ENCODE measurements at places on chromosomes 2 and 18.
A peak's percentile ranks its signal among the peaks of the same experiment; 100 is the strongest.

DNA sequence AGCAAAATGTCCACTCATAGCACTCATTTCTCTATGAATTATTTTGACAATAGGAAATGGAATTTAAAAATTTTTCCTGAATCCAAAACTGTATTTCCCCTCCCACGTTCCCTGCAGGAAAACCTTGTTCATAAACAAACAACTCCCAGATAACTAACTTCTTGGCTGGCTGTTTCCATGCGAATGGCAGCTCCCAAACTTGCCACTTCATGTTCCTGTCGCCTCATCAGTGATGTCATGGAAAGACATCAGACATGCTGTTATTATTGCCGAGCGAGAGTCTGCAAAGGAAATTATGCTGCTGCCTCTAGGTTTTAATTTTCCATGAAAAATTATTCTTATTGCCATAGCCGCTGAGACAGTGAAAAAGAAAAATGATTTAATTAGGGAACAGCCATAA, 117.0 kb upstream of the RIOK3 start:
- no peak for DNase-seq
- no peaks in the 10 kb centered on the region for H3K4me1 ChIP-seq
- H3K36me3 ChIP-seq = no peaks in the 10 kb centered on the region

DNA sequence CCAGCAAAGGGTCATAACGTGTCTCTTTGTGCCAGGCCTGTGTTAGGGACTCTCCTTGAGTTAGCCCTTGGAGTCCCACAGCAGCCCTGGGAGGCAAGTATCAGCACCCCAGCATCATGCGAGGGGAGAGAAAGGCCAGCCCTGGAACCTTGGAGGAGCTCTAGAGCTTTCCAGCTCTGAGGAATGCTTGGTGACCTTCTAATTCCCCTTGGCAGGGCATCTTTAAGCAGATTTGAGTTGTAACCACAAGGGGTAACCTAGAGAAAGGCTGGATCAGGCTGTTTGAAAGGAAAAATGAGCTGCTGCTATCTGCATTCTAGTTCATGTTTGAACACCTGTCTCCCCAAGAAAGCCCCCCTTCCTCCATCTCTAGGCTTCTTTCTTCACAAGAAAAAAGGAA, 23.8 kb upstream of the ODC1 start:
- H3K27ac ChIP-seq = no peak overlapping the region
- H3K4me1 ChIP-seq = no peaks in the 10 kb centered on the region
- no peaks in the 10 kb centered on the region for H3K36me3 ChIP-seq
- no peaks in the 10 kb centered on the region for H3K27me3 ChIP-seq
- no peak overlapping the region for H3K4me3 ChIP-seq

DNA sequence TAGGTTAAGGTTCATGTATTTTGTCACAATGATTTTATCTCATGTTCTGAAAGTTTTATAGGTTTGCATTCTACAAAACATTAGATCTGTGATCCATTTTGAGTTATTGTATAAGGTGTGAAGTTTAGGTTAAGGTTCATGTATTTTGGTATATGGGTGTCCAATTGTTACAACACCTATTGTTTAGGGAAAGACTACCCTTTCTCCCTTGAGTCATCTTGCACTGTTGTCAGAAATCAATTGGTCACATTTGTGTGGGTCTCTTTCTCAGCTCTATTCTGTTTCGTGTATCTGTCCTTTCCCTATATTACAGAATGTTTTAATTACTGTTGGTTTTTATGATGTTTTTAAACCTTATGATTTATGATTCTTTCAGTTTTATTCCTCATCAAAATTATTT, 192.3 kb downstream of the MCFD2 start:
- no peak overlapping the region for H3K27ac ChIP-seq
- no peak overlapping the region for H3K4me3 ChIP-seq
- H3K36me3 ChIP-seq = no peaks in the 10 kb centered on the region

- no peak overlapping the region for H3K27ac ChIP-seq
- H3K4me1 ChIP-seq = no peaks in the 10 kb centered on the region
- no peak overlapping the region for H3K4me3 ChIP-seq
These were observed 337.2 kb downstream of the PAX3 start for GRCh38 chr2:221961561-221961960.

DNA sequence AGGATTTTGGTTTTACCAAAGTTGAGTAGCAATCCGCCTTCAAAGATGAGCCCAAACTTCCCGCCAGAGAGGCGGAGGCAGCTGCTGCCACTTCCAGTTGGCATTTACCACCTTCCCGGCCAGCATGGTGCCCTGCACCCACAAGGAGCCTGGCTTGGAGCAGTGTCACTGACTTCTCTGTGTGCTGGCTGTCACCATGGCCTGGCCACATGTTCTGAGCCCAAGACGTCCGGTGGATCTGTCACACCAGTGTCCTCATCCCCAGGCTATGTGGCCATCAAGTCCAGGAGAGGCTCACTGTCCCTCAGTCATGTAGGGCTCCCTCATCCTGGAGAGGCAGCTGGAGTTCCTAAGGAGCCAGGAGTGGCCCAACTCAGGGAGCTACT, 100.6 kb downstream of the ACKR3 start:
- H3K4me1 ChIP-seq = no peaks in the 10 kb centered on the region
- no peak overlapping the region for H3K4me3 ChIP-seq
- peaks cover 8% of the 10 kb centered on the region for H3K27me3 ChIP-seq
- DNase-seq = no peak
- no peaks in the 10 kb centered on the region for H3K36me3 ChIP-seq
- no peak overlapping the region for H3K27ac ChIP-seq

DNA sequence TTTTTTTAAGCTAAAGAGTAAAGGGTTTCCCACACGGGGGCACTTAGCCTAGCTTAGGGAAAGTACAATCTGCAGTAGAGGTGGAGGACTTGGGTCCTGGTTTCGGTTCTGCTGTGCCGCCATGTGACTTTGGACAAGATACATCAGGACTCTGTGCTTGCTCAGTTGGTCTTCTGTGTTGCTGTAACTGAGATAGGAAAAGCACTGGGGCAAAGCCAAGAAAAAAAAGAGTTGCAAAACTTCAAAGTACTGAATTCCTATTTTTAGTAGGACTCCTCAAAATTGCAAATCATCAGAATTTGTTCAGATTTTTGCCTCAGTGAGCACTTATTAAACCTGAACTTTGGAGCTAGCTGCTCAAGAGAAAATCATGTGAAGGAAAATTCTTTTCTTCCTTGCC, 96.3 kb upstream of the STON1 start:
- H3K4me1 ChIP-seq = peaks cover 49% of the 10 kb centered on the region
- H3K4me3 ChIP-seq = no peak overlapping the region
- H3K27me3 ChIP-seq = no peaks in the 10 kb centered on the region
- H3K36me3 ChIP-seq = no peaks in the 10 kb centered on the region

GRCh38 chr2:120308038-120308910, 37.7 kb upstream of the INHBB start:
- peaks cover 6% of the 10 kb centered on the region for H3K36me3 ChIP-seq
- H3K4me1 ChIP-seq = peaks cover 20% of the 10 kb centered on the region
- H3K27ac ChIP-seq = no peak overlapping the region
- DNase-seq = no peak
- H3K4me3 ChIP-seq = no peak overlapping the region

DNA sequence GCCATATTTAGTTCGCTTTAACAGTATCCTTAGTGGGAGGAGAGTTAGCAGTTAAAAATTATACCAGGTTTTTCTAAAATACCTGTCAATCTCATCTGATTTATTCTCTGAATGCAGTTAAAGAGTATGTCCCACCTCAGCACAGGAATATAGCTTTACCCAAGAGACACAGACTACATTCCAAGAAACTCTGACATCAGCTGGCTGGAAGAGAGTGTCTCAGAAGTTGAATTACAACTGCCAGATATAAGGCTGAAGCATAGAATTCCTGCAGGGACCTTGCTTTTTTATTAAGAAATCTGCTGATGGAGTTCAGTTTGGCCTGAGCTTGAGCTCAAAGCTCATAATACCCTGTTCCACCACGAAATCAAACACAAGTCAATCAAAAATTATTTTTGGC, 25.4 kb upstream of the CNTNAP5 start:
- no peak overlapping the region for H3K4me3 ChIP-seq
- H3K27me3 ChIP-seq = no peaks in the 10 kb centered on the region
- DNase-seq = no peak

GRCh38 chr2:795531-796041, 118.4 kb upstream of the TMEM18 start:
- DNase-seq = no peak
- H3K27ac ChIP-seq = no peak overlapping the region
- H3K4me1 ChIP-seq = no peaks in the 10 kb centered on the region
- no peaks in the 10 kb centered on the region for H3K27me3 ChIP-seq

- no peak overlapping the region for H3K27ac ChIP-seq
- no peaks in the 10 kb centered on the region for H3K4me1 ChIP-seq
- H3K4me3 ChIP-seq = no peak overlapping the region
- H3K27me3 ChIP-seq = no peaks in the 10 kb centered on the region
These were observed 203.3 kb downstream of the FAM210A start for GRCh38 chr18:13522861-13523660.

DNA sequence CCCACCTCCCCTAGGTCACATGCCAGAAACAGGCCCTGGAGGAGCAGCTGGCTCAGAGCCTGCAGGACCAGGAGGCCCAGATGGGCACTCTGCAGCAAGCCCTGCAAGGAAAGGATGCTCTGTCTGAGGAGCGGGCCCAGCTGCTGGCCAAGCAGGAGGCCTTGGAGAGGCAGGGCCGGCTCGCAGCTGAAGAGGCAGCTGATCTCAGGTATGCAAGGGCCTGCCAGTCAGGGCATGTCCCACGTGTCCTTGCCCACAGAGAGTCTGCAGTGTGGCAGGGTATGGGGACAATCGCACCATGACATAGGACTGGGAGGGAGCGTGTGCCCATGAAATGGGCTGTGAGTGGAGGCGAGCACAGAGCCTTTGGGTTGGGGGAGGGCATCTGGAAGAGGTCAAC, 39.9 kb downstream of the CROCC2 start:
- H3K4me1 ChIP-seq = no peaks in the 10 kb centered on the region
- H3K36me3 ChIP-seq = no peaks in the 10 kb centered on the region
- H3K27me3 ChIP-seq = no peaks in the 10 kb centered on the region
- no peak overlapping the region for H3K27ac ChIP-seq

DNA sequence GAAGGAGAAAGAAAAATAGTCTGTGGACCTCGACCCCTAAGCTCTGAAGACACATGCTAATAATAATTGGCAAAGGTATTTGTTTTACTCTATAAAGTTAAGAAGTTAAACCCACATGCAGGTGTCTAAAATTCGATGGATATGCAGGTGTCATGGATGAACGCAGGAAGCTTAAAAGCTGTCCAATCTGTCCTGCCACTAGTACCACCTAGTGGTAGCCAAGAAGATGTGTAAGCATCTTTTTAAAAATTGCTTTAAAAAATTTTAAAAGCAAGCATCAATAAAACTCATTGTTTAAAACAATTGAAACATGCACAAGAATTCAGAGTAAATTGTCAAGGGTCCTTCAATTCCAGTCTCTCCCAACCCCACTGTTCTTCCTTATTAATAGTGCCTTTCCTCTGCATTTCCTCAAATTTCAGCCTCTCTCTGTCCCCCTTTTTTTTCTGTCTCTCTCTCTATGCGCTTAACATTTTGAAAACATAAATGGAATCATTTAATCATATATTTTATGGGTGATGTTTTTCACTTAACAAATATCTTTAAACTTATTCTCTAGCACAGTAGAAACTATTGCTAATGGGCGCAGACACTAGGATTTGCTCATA, 30.6 kb upstream of the PPP3R1 start:
- DNase-seq = peak; percentile 49
- peaks cover 6% of the 10 kb centered on the region for H3K4me1 ChIP-seq
- H3K27ac ChIP-seq = no peak overlapping the region
- H3K36me3 ChIP-seq = no peaks in the 10 kb centered on the region

GRCh38 chr2:160482673-160483072, 10.9 kb downstream of the RBMS1 start:
- no peak for DNase-seq
- no peaks in the 10 kb centered on the region for H3K36me3 ChIP-seq
- H3K4me1 ChIP-seq = no peaks in the 10 kb centered on the region
- H3K27me3 ChIP-seq = no peaks in the 10 kb centered on the region
- H3K27ac ChIP-seq = no peak overlapping the region

- H3K4me1 ChIP-seq = peaks cover 5% of the 10 kb centered on the region
- no peak overlapping the region for H3K4me3 ChIP-seq
- no peak overlapping the region for H3K27ac ChIP-seq
These were observed 123.5 kb downstream of the ATAD2B start for GRCh38 chr2:23803264-23803964.

DNA sequence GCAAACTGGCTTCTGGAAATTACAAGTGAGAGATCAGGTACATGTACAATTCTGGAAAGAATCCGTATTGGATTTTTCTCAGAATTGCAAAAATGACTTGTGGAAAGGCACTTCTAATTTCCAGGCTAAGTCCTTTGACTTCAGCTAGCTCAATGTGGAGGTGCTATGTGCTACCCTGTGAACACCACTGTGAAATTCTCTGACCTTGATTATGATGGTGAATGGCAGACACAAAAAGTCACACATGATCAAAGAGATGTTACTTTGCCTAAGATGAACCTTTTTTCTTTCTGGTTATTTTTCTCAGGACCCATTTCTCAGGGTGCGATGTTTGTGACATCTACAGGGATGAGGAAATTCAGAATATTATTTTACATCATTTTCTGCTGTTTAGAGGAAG, 856.6 kb upstream of the VRK2 start:
- no peak overlapping the region for H3K4me3 ChIP-seq
- H3K27ac ChIP-seq = no peak overlapping the region
- H3K36me3 ChIP-seq = no peaks in the 10 kb centered on the region
- no peaks in the 10 kb centered on the region for H3K27me3 ChIP-seq
- no peaks in the 10 kb centered on the region for H3K4me1 ChIP-seq

DNA sequence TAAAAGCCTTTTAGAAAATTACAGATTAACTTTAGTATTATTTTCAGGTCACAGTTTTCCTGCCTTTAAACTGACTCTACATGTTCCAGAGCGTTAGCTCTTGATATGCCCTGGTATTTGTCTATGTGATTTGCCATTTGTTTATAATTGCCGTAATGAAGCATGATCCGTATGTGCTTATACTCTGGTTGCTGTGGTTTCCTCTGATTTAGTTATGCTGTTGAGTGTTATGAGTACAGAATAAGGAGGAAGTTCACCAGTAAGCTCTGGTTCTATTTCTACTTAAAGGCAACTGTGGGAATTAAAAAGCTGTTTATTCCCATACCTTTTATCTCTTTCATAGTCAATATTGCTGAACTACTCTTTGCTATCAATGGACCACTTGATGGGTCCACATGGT, 123.5 kb downstream of the OSBPL6 start:
- DNase-seq = no peak
- H3K36me3 ChIP-seq = no peaks in the 10 kb centered on the region
- no peaks in the 10 kb centered on the region for H3K27me3 ChIP-seq
- no peak overlapping the region for H3K4me3 ChIP-seq
- no peaks in the 10 kb centered on the region for H3K4me1 ChIP-seq

DNA sequence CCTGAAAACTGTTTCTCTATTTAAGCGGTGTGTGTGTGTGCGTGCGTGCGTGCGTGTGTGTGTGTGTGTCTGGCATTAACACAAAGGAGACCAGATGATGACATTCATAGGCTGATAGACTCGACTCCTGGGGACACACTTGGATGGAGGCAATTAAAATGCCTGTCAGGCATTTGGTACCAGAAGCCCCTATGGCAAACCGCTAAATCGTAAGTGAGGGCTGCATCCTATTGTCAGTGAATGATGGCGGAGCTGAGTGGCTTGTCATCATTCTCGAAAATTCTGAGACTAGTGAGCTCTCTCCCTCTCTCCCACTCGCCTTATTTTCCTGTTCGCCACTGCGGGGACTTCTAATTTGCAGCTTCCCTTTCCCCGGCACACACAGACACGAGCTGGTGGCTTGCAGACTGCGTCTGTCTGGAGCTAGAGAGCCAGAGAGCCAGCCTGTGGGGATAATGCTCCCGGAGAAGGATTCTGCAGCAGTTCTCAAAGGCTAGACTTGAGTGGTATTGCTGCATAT, 155.4 kb downstream of the MAP2 start:
- no peaks in the 10 kb centered on the region for H3K4me1 ChIP-seq
- no peak for DNase-seq
- H3K4me3 ChIP-seq = no peak overlapping the region
- no peaks in the 10 kb centered on the region for H3K36me3 ChIP-seq

Measured in CD14-positive monocyte (primary cell).